ENCODE measurements at places on chromosomes 16 and 17. TPM values are rescaled to one million over a fixed set of nuclear protein-coding genes. Genes with fewer than 3 reads are reported as not detected.

The SCARF1 gene
- total RNA-seq: 15.1 TPM

The ARL17A gene
- 9.4 TPM for total RNA-seq

The TUBB3 gene
- not detected for total RNA-seq

GRCh38 chr16:807347-808084 lies 7.0 kb upstream of the GNG13 start:
- peak; percentile 81 for DNase-seq

GRCh38 chr16:19515757-19516156 lies 6.1 kb downstream of the GDE1 start:
- no peak for DNase-seq

GRCh38 chr17:2070241-2071023 lies 15.5 kb downstream of the HIC1 start:
- DNase-seq: no peak

DNA sequence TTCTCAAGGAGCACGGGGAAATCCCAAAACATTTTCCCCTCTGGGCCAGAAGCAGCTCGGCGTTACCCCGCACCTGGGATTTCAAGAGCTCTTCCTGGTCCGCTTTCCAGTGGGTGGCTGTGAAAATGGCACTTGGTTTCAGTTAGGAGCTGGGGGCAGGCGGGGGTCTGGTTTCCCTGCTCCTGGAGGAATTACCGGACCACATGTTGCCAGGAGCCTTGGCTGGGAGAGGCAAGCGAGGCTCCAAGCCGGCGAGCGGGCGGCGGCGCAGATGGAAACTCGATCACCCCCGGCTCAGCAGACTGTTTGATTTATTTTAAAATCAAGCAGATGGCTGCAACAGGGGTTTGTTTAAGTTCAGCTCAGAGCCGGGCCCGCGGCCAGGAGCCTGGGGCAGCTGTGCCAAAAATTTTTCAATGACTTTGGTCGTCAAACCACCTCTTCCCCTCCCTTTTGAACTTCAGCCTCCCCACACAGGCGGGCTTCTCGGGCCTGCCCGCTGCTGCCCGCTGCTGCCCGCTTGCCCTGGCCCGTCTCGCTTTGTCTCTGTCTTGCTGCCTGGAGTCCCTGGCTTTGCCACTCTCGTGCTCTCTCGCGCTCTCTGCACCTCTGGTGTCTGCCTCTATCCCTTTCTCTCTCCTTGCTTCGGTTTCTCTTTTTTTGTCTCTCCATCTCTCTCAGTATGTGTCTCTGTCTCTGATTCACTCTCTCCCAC lies 108.0 kb upstream of the CIBAR2 start:
- peak; percentile 89 for DNase-seq

- DNase-seq: no peak
Observed at GRCh38 chr16:668519-669171, 713 bp downstream of the RHOT2 start.

DNA sequence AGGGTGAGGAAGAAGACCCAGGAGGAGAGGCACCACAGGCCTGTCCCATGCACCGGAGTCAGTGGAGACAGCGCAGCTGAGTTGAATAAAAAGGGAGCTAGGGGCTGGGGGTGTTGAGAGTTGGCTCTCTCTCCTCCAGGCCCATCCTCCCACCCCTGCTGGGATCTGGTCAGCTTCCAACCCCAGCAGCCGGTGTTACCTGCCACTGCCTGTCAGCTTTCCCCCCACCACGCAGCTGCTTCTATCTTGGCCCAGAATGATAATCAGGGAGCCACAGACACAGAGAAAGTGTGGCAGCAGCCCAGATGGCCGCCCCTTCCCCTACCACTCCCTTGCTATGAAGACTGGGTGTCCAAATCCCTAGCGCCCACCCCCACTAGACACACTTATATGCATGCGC lies 120.6 kb upstream of the RPL38 start:
- DNase-seq: no peak

DNA sequence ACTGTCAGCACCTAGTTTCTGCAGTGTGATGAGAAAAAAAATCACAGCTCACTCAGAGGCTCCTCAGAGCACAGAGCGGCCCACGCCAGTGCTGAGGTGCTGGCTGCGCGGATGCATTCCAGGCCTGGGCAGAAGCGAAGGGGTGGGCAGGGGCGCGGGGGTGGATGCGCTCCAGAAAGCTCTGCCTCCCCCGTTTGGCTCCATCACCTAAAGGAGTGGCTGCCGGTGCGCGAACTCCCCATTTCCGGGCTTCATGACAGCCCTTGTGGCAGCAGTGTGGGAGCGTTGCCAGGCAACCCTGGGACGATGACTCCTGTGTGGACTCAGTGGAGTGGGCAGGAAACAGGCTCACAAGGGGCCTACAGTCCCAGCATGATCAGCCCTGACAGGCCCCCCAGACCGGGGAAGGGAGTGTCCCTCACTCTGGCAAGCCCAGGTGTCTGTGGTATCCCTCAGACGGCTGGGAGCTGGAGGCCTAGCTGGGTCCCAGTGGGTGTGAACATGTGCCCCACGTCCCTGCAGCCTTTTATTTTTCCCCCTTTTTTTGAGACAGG lies 32.8 kb upstream of the NUDT16L1 start:
- DNase-seq: no peak

DNA sequence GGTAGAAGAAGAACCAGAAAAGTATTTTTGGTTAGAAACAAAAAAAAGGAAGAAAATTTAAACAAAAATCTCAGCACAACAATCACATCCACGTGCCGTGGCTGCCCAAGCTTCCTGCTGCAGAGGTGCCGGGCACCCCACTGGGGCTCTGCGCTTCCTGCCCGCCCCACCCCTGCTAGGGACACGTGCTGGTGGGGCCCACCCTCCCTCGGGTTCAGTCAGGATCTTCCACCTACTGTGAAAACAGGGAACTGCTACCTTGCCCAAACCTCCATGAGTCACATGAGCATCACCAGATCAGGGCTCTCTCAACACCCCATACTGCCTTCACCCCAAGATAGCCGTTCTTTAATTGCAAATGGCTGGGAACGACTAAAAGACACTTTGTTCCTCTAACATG lies 24.4 kb upstream of the CYTH1 start:
- DNase-seq: no peak

- DNase-seq: no peak
Observed at GRCh38 chr17:31598399-31598782, 206.9 kb downstream of the RAB11FIP4 start.

- DNase-seq: no peak
Observed at GRCh38 chr17:81251709-81252301, 12.7 kb downstream of the NDUFAF8 start.

DNA sequence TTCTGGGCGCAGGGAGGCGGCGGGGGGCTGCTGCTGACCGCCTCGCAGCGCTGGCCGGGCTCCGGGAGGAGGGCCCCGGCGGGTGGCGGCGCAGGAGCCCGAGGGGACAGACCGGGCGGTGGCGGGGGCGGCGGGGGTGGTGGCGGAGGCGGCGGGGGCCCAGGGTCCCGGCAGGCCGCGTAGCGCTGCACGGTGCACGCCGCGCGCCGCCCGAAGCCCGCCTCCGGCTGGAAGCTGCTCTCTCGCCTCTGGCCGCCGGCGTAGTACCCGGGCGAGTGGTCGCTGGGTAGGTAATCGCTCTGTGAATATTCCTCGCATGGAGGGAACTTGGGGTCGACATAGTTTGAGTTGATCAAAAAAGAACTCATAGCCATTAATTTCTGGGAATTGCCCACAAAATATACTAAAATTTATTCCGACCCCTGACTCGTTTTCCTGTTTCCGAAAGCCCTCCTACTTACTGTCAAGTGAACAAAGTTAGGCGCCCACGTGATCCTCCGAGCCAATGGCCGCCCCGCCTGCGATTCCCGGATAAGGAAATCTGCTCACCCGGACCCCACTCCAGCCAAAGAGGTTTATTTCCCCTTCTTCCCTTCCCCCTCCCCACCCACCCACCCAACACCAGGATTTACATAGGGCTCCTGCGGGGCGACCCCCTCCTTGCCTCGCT lies at the start of gene HOXB4:
TSS of gene HOXB4 (minus strand) at position 405 of the 670 bp plus-strand sequence. CDS start at position 374, 31 bp downstream.
- peak; percentile 59 for DNase-seq

- DNase-seq: no peak
Observed at GRCh38 chr16:81567987-81568748, 123.6 kb downstream of the CMIP start.

- no peak for DNase-seq
Observed at GRCh38 chr17:76584427-76585032, 1.1 kb downstream of the ST6GALNAC2 start.

- peak; percentile 100 for DNase-seq
Observed at GRCh38 chr17:81394921-81395599, at the start of gene BAHCC1. BAHCC1 (plus strand) TSS chr17:81395457; CDS start chr17:81399740, 4,283 bp downstream.

DNA sequence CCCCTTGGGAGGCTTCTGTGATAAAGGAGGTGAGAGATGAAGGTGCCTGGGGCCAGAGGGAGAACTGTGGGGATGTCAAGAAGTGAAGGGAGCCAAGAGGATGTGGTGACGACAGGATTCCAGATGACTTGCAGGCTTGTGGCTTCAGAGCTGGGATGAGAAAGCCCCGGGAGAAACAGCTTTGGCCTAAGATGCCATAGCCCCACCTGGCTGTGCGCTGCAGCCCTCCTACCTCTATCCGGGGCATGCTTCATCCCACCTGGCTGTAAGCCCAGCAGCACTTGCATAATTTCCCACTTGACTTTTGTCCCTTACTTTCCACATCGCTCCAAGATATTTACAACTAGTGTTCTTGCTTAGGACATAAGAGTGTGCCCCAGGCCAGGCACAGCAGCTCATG lies 29.3 kb downstream of the GINS3 start:
- DNase-seq: peak; percentile 31
